ENCODE measurements at places on chromosomes 12 and 14. TPM values are rescaled to one million over a fixed set of nuclear protein-coding genes. Genes with fewer than 3 reads are reported as not detected.

The ITGB7 gene
- total RNA-seq, result 0.77 TPM

The SOCS2 gene
- total RNA-seq, result 17.6 TPM

The ALDH1L2 gene
- total RNA-seq, result 4.0 TPM

The ISM2 gene
- not detected for total RNA-seq

The MYO1H gene
- not detected for total RNA-seq

The FGD4 gene
- total RNA-seq, result 39.2 TPM

The TBX3 gene
- 8.3 TPM for total RNA-seq

The DCN gene
- 1,716 TPM for total RNA-seq

The ADAMTS20 gene
- total RNA-seq, result not detected

The CFAP54 gene
- total RNA-seq, result 4.7 TPM

The CAPZA3 gene
- not detected for total RNA-seq

The GRIN2B gene
- total RNA-seq, result under 0.01 TPM

The LMO3 gene
- total RNA-seq, result 93.4 TPM

The KRT5 gene
- 32.7 TPM for total RNA-seq

- ATAC-seq, result no peak
Measured at GRCh38 chr12:24814379-24815113, 134.4 kb downstream of the BCAT1 start.

GRCh38 chr14:61911574-61911973 is 149.4 kb downstream of the SNAPC1 start:
- no peak for ATAC-seq

GRCh38 chr14:75375983-75376382 is 51.8 kb upstream of the JDP2 start:
- no peak for ATAC-seq

- ATAC-seq, result no peak
Measured at GRCh38 chr14:35333264-35333730, 41.1 kb downstream of the PSMA6 start.

DNA sequence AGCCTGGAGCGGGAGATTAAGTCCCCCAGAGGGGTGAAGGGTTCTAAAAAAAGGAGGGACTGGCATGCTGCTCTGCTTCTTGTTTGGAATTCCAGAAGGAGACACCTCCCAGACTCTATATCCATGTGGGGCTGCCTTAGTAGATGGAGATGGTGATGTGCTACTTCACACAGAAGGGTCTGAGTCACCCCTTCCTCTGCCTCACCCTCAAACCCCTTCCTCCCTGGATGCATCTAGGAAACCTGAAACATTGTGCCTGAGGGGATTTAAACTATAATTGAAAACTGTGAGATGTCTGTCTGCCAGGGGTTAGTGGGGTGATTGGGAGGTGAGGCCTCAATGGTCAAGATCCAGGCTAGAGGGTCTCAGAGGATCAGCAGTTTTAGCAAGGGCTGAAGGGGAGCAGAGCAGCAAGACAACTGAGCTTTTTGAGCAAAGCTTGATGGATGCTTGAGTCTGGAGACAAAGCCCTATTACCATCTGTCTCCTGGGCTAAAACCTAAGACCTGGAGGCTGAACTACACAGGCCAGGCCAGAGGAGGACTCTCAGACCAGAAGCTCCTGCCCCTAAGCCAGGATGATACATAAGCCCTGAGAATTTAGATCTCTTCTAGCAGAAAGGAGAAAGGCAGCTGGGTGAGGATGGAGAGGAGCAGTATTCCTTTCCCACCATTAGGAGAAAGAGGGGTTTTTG is 314.7 kb upstream of the ATP2B1 start:
- ATAC-seq, result no peak

GRCh38 chr12:18719922-18720510 is 17.8 kb downstream of the PLCZ1 start:
- no peak for ATAC-seq

GRCh38 chr12:47234576-47235141 is 154.9 kb upstream of the AMIGO2 start:
- ATAC-seq, result no peak

DNA sequence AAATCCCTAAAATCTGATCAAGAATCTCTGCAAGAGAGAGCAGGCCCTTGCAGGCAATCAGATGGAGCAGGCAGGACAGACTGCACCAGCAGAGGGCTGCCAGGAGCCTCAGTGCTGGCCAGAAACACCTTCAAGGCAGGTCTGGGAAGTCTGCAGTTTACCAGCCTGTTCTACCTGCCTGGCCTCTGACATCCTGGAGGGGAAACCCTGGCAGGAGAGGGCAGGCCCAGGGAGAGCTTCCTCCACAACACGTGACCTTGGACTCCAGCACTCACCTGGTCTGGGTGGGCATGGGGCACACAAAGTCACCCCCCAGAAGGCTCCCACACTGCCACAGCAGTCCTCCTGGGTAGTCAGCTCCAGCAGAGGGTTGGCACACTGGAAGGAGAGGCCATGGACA is 56.0 kb downstream of the ISCA2 start:
- ATAC-seq, result no peak

DNA sequence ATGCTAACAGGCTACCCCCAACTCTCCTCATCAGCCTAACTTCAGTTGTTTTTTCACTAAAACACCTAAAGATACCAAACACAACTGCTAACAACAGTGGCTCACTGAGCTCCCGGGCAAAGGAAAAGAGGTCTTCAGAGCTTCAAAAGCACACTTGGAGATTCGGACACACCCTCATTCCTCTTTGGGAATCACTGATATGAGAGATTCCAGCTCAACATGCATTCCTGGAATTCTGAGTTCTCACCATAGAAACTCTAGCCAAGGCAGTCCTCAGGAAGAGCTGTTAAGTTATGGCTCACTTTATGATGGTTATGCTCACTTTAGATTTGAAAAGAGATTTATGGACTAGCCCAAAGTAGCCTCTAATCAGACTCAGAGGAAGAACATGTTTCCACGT is 40.1 kb downstream of the STXBP6 start:
- no peak for ATAC-seq

- ATAC-seq, result peak; percentile 91
Measured at GRCh38 chr12:108289350-108290161, 49.6 kb downstream of the CMKLR1 start.

GRCh38 chr14:80215081-80215480 is 3.8 kb upstream of the DIO2 start:
- ATAC-seq, result no peak

- no peak for ATAC-seq
Measured at GRCh38 chr14:106842687-106843086, 1316.3 kb downstream of the TMEM121 start.

DNA sequence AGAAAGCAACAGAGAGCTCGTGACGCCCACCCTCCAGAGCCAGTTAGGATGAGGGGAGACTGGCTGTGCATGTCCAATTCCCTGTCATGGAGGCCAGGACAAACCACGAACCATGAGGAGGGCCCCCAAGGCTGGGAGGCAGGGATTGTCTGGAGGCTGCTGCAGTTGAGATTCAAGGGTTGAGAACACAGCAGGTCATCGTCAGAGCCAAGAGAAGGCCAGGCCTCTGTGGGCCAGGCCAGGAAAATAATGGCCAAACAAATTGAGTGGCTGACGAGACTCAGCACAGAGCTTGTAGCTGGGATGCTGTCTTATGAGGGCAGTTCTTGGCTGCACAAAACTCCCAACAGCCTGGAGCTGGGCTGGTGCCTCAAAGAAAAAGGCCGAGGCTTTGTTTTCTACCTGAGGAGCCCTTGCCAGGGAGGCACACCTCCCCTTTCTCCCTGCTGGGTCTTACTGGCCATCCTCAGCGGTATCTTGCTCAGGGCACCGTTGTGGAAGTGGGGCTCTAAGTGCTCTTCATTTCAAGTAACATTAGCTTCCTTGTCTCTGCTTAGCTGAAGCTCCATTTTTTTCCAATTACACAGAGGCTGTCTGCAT is 665.9 kb downstream of the BCL11B start:
- no peak for ATAC-seq

DNA sequence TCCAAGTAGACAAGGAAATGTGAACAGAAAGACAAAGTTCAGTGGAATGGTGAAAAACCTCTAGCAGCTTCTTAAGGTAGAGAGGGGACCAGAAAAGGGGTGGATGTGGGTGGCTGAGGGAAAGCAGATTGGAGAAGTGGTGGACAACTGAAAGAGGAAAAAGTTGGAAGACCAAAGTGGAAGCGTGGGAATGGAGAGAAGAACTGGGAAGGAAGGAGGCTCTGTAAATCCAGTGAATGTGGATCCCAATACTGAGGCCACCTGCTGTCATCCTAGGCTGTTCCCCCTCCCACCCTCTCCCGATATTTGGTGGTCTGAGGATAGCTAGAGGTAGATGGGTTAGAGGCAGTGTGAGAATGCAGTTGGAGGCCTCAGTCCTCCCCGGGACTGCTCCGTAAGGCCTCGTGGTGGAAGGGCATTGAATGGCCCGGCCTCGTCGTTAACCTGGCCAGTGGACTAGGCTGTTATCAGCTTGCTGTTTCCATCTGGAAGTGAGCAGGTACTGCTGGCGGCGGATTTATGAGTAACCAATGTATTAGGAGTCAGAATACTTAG is 822 bp upstream of the POU6F1 start:
- no peak for ATAC-seq

DNA sequence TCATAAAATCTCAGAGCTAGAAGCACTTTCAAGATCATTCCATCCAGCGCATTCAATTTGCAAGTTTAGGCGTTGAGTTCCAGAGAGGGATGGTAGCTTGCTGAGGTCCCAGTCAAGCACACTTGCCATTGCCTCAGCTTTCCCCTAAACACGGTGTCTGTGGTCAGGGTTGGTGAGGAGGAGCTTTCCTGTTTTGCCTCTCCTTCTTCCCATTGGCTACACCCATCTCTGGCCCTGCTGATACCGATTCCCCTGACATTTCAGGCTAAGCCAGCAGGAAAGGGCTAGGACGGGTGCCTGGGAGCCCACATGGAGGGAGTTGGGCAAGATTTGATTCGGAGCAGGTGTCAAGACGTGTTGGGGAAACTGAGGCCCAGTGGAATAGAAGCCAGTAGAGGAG is 9.1 kb downstream of the NFATC4 start:
- no peak for ATAC-seq

DNA sequence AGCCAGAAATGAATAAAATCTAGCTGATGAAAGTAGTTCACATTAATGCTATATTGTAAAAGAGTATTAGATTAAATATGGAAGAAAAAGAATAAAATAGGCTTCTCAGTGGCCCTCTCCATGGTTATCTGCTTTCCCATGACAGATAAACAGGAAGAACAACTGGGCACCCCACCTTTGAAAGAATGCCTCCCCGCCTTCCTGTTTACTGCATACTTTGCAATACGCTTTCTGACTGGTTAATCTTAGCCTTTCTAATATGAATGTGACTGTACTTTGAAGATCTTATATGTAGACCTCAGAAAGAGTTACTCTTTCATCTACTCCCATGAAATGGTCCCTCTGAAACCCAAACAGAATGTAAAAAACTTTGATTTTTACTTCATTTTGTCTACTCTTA is 34.1 kb upstream of the DAAM1 start:
- ATAC-seq, result no peak

DNA sequence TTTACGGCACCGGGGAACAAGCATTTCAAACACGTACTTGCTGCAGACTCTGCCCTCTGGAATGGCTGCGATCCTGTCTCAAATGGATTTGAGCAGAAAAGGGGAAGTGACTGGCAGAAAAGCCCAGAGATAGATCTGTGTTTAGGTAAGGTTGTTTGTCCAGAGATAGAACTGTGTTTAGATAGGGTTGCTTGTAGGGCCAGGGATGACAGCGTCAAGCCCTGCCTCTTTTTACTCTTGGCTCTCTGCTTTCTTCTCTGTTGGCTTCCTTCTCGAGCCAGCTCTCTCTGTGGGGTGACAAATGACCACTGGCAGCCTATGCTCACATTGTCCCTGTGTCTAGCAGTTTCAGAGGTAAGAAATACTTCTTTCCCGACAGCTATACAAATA is 11.4 kb downstream of the DGLUCY start:
- ATAC-seq, result no peak

- no peak for ATAC-seq
Measured at GRCh38 chr12:107521826-107522355, 163.7 kb upstream of the PWP1 start.

GRCh38 chr12:65609359-65609771 is 214.9 kb upstream of the HMGA2 start:
- no peak for ATAC-seq

DNA sequence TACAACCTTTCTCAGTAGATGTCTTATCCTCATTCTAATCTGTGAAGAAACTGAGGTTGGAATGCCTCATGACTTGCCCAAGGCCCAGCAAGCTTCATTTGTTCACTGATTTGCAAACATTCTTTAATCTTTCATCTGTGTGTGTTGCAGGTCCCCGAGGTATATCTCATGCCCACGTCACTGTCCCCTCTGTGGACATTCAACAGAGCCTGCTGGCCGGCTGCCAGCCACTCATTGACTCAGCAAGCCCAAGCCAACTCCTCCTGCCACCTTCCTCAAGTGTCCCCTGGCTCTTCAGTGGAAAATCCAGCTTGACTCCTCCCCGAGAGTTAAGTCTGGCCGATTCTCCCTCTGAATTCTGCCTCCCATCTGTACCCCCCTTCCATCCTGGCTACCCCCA is 1.9 kb upstream of the DCAF4 start:
- no peak for ATAC-seq

DNA sequence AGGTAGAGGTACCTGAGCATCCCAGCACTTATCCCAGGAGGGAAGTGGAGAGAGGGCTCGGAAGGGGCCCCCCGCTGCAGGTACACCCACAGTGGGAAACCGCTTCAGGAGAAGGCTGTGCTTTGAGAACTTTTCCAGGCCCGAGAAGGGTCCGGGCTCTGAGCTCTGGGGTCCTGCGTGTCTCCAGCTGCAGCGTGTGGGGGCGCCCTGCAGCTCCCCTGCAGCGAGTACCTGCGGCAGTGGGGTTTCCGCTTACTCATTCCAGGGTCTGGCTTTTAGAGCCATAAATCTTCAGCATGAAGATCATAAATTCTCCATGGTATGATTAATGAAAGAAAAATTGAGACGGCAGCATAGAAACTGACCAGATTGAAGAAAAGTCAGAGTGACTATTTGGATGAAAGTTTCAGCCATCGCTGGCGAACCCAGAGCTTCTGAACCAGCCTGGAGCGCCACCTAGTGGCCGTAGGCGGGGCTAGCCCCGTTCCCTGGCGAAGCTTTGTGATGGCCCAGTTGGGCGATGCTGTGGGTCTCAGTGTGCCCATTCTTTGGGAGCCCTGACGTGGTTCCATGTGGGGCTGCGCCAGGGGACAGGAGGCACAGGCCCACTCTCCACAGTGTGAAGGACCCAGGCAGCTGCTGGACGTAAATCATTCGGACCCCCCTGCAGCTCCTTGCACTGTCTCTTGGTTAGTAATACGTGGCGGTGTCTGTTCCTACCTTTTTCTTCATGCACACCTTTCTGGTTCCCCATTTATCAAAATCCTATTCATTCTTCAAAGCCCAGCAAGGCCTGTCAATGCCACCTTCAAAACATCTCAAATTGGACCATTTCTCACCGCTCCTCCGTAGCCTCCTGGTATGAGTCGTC is 198.2 kb downstream of the TSPAN9 start:
- ATAC-seq, result peak; percentile 62

GRCh38 chr12:40551466-40551865 is 140.8 kb upstream of the CNTN1 start:
- no peak for ATAC-seq

DNA sequence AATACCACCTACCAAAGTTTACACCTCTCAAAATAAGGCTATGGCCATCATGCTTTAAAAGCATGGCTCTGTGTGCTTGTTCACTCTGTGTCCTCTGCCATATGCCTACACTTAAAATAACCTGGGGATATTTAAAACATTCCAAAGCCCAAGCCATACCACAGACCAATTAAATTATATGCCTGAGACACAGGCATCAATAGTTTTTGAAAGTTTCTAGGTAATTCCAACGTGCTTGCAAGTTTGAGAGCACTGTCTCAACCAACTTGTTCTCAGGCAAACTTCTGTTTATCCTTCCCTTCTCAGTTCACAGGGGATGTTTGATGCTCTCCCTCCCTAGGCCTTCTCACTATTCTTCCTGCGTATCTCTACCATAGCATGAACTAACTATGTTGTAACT is 3.4 kb upstream of the FRMD6 start:
- ATAC-seq, result no peak

GRCh38 chr12:110174373-110174996 is 50.3 kb downstream of the IFT81 start:
- no peak for ATAC-seq
